CD4-positive, alpha-beta T cell (primary cell): ENCODE measurements at places on chromosomes 4 and X.

DNA sequence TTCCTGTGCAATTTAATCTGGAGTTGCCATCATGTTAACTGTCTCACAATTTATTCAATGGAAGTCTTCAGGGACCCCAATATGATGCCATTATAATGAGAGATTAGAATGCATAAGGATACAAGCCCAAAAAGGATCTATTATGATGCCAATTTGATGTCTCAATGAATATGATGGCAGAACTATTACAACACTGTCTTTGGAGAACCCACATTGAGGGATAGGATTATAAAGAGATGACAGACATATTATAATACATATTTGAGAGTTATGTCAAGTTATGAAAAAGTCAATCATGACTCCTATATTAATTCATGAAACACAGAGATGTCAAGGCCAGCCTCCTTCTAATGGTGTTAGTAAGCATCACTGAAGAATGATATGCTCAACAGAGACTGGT, 1358.4 kb downstream of the PCDH19 start:
- no peaks in the 10 kb centered on the region for H3K36me3 ChIP-seq
- H3K27me3 ChIP-seq: no peaks in the 10 kb centered on the region
- no peaks in the 10 kb centered on the region for H3K4me1 ChIP-seq

DNA sequence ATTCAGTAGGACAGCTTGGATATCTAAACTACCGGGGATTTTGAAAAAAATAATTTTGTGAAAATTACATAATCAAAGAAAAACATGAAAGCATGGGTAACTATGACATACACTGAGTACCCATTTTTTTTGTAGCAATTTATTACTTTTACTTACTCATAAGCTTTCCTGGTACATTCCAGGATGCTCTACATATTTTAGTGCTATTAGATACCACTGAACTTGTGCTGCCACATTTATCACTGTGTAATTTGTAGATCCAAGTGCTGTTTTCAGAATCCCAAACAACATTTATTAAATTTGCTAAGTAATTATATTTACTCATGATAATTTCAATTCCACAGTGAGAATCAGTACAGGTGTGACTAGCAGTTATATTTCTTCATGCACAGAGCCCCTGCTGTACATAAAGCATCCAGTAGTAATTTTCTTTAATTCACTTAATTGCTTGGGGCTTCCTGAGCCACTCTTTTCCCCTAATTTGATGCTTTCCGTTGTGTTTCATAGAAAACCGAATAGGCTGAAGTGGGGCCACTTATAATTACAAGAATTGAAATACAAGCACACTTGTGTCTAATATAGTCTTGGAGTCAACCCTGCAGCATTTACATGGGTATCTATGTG, 2254.4 kb downstream of the ARAP2 start:
- H3K27ac ChIP-seq: no peak overlapping the region
- H3K4me1 ChIP-seq: no peaks in the 10 kb centered on the region
- H3K27me3 ChIP-seq: no peaks in the 10 kb centered on the region

DNA sequence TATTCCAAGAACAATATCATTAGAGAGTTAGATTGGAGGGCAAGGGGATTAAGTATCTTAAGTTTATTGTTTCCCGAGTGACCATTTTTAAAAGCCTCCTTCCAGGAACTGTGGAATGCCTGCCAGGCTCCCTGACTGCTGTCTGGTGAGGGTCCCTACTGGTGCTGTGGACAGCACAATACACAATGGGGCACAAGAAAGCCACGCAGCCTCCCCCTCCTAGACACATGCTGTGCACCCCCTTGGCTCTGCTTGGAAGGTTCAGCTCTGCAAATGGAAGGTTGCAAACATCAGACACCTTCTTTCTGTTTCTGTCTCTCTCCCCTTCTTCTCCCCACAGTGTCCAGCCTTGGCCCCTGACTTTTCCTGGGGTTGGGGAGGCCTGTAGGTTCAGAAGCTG, 153.2 kb downstream of the SHROOM3 start:
- DNase-seq: no peak
- H3K4me1 ChIP-seq: peaks cover 6% of the 10 kb centered on the region
- no peaks in the 10 kb centered on the region for H3K36me3 ChIP-seq
- peaks cover 43% of the 10 kb centered on the region for H3K27me3 ChIP-seq
- no peak overlapping the region for H3K27ac ChIP-seq

DNA sequence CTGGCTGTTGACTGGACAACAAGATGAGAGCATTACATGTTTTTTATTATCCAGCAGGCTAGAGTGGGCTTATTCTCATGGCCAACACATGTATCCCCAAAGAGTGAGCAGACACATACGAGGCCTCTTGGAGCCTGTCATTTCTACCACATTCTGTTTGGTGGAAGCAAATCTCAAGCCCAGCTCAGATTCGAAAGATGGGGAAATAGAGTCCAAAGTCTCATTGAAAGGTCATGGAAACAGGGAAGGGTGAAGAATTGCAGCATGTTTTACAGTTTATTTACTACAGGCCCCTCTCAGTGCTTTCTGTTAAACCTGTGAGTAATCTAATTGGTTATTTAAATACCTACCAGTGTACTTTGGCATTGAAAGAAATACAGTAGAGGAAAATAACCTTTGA, 108.6 kb downstream of the FRAS1 start:
- H3K4me1 ChIP-seq: no peaks in the 10 kb centered on the region
- DNase-seq: no peak
- H3K36me3 ChIP-seq: no peaks in the 10 kb centered on the region
- no peak overlapping the region for H3K4me3 ChIP-seq
- no peak overlapping the region for H3K27ac ChIP-seq

- no peak overlapping the region for H3K27ac ChIP-seq
- H3K36me3 ChIP-seq: no peaks in the 10 kb centered on the region
- no peaks in the 10 kb centered on the region for H3K27me3 ChIP-seq
- peaks cover 21% of the 10 kb centered on the region for H3K4me1 ChIP-seq
- DNase-seq: no peak
- H3K4me3 ChIP-seq: no peak overlapping the region
Observed at GRCh38 chr4:11474146-11474545, 45.5 kb upstream of the HS3ST1 start.

DNA sequence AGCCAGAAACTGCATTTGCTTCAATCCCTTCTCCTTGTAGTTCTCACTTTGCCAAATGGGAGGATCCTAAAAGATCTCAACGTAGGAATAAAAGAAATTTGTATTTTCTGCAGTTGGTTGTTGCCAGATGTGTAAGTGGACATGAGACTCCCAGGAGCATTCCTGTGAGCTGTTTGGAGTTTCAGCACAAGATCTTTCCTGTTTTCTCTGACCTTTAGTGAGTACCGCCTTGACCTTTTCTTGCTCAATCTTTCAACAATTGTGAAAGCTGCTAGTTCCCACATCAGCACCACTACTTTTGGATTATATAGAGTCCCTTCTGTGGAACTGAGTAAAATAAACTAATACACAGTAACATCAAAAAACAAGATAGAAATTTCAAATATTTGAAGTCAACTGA, 683.8 kb upstream of the PABPC4L start:
- H3K4me3 ChIP-seq: no peak overlapping the region
- no peaks in the 10 kb centered on the region for H3K27me3 ChIP-seq
- no peaks in the 10 kb centered on the region for H3K4me1 ChIP-seq
- DNase-seq: no peak
- H3K36me3 ChIP-seq: no peaks in the 10 kb centered on the region
- H3K27ac ChIP-seq: no peak overlapping the region

DNA sequence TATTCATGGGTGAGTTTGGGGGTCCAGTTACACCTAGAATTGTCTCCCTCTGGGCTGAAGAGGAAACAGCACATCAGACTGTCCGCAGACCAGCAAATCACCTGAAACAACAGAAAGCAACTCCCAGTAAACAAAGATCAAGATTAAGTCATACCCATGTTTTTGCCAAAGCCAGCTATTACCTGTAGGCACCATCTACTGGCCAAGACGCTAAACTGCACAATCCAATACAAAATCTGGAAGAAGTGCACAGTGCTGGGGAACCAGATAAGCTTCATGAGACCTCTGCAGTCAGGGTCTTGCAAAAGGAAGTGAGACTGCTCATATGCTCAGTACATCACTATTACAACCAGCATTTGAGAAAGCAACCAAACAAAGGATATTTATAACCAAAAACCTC, 157.5 kb upstream of the ITM2A start:
- H3K4me3 ChIP-seq: no peak overlapping the region
- H3K4me1 ChIP-seq: no peaks in the 10 kb centered on the region
- no peak overlapping the region for H3K27ac ChIP-seq

- no peaks in the 10 kb centered on the region for H3K4me1 ChIP-seq
- H3K27ac ChIP-seq: no peak overlapping the region
- no peak for DNase-seq
- H3K36me3 ChIP-seq: peaks cover 3% of the 10 kb centered on the region
Observed at GRCh38 chrX:75051047-75051446, 105.0 kb downstream of the ABCB7 start.

GRCh38 chrX:97096385-97096784, 212.7 kb downstream of the RPA4 start:
- H3K4me1 ChIP-seq: no peaks in the 10 kb centered on the region
- H3K36me3 ChIP-seq: no peaks in the 10 kb centered on the region
- no peak overlapping the region for H3K27ac ChIP-seq

DNA sequence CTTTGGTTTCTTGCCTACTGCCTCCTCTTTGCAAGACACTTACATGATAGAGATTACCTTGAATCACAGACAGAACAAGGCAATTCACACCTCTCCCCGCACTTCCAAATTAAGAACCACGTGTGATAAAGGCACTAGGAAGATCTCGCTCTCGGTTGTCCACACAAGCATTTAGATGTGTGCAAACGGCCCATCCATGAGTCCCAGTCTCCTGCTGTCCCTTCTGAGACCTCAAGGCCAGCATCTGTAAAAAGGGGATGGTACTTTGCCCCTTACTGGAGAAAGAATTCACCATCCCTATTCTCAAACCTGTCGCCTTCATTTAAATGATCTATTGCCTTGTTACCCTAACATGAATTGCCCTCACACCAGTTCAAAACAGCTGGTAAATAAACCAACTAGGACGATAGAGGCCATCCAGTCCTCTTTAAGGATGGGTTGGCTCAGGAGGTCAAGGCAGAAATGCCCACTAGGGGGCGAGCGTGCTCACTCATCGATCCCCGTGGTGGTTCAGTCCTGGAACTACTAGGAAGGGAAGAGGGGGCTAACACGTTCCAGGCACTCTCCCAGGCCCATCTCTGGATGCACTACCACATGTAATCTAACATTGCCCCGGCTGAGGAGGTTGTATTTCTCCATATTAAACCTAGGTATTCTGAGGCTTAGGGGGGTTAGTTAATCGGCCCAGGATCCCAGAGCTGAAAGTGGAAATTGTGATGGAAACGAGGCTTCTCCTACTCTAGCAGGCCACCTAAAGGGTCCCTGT, 95.8 kb downstream of the DHX15 start:
- peak; percentile 28 for DNase-seq
- no peak overlapping the region for H3K27ac ChIP-seq
- no peak overlapping the region for H3K4me3 ChIP-seq
- no peaks in the 10 kb centered on the region for H3K36me3 ChIP-seq

- H3K27me3 ChIP-seq: no peaks in the 10 kb centered on the region
- H3K4me3 ChIP-seq: no peak overlapping the region
- H3K4me1 ChIP-seq: no peaks in the 10 kb centered on the region
- DNase-seq: no peak
- no peak overlapping the region for H3K27ac ChIP-seq
Observed at GRCh38 chr4:133855001-133855400, 346.6 kb downstream of the PABPC4L start.

DNA sequence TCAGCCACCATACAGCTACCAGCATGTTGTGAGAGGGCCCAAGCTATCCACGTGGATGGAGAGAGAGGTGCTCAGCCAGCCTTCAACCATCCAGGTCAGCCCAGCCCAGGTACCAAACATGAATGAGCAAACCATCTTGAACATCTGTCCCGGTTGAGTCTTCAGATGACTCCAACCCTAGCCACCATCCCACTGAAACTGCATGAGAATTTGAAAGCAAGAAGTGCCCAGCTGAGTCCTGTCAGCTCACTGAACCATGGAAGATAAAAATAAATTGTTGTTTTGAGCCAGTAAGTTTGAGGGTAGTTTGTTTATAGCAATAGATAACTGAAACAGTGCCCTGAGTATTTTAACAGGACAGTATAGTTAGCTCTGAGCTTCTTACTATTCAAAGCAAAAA, 7.3 kb upstream of the SEL1L3 start:
- DNase-seq: no peak
- H3K4me1 ChIP-seq: no peaks in the 10 kb centered on the region
- no peak overlapping the region for H3K4me3 ChIP-seq
- H3K27me3 ChIP-seq: no peaks in the 10 kb centered on the region

GRCh38 chr4:67912080-67912479, 28.3 kb upstream of the TMPRSS11D start:
- no peak overlapping the region for H3K4me3 ChIP-seq
- no peaks in the 10 kb centered on the region for H3K4me1 ChIP-seq
- DNase-seq: no peak
- H3K36me3 ChIP-seq: no peaks in the 10 kb centered on the region

GRCh38 chrX:129933700-129934099, 27.7 kb downstream of the UTP14A start:
- peaks cover 9% of the 10 kb centered on the region for H3K4me1 ChIP-seq
- no peak for DNase-seq
- H3K36me3 ChIP-seq: peaks cover 2% of the 10 kb centered on the region
- H3K27ac ChIP-seq: no peak overlapping the region
- no peaks in the 10 kb centered on the region for H3K27me3 ChIP-seq

GRCh38 chr4:16082426-16083240, 1.2 kb downstream of the PROM1 start:
- no peak for DNase-seq
- peaks cover 72% of the 10 kb centered on the region for H3K27me3 ChIP-seq
- H3K36me3 ChIP-seq: no peaks in the 10 kb centered on the region
- H3K4me1 ChIP-seq: peaks cover 23% of the 10 kb centered on the region

- peaks cover 24% of the 10 kb centered on the region for H3K4me1 ChIP-seq
- H3K27me3 ChIP-seq: no peaks in the 10 kb centered on the region
- no peak overlapping the region for H3K27ac ChIP-seq
Observed at GRCh38 chr4:109610489-109610888, 50.4 kb downstream of the MCUB start.

DNA sequence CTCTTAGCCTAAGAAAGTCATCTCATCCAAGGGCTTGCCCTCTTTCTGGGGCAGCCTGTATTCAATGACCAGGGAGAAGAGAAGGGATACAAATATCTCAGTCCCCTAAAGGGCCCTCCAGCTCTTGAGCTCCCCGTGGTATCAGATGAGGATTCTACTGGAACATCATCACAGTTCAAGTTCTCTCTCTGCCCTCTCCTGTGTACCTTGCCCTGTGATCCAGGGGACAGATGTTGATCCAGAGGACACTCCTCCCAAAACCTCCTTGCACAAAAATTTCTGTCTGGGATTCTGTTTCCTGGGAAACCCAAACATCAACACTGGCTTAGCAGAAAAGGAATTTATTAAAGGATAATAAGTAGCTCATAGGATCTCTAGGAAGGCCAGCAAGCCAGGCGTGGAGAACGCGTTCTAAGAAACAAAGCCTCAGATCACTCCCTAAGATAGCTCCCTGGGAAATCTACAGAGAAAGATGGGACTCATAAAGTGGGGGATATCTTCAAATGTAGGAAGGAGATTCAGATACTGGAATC, 296.3 kb upstream of the KLF3 start:
- H3K4me3 ChIP-seq: no peak overlapping the region
- DNase-seq: no peak
- no peaks in the 10 kb centered on the region for H3K27me3 ChIP-seq
- H3K36me3 ChIP-seq: no peaks in the 10 kb centered on the region

GRCh38 chr4:101183221-101183620, 164.1 kb downstream of the PPP3CA start:
- H3K4me1 ChIP-seq: no peaks in the 10 kb centered on the region
- no peak overlapping the region for H3K4me3 ChIP-seq
- H3K27ac ChIP-seq: no peak overlapping the region
- H3K27me3 ChIP-seq: no peaks in the 10 kb centered on the region
- no peaks in the 10 kb centered on the region for H3K36me3 ChIP-seq

GRCh38 chr4:137394018-137394417, 138.3 kb downstream of the PCDH18 start:
- H3K27ac ChIP-seq: no peak overlapping the region
- H3K27me3 ChIP-seq: no peaks in the 10 kb centered on the region
- no peaks in the 10 kb centered on the region for H3K36me3 ChIP-seq
- no peak overlapping the region for H3K4me3 ChIP-seq
